ENCODE measurements at places on chromosomes 12 and 14.

- DNase-seq, result no peak
Measured at GRCh38 chr12:51924551-51925319, 17.4 kb downstream of the ACVRL1 start.

- DNase-seq, result no peak
Measured at GRCh38 chr14:35112641-35113040, 9.1 kb downstream of the PPP2R3C start.

DNA sequence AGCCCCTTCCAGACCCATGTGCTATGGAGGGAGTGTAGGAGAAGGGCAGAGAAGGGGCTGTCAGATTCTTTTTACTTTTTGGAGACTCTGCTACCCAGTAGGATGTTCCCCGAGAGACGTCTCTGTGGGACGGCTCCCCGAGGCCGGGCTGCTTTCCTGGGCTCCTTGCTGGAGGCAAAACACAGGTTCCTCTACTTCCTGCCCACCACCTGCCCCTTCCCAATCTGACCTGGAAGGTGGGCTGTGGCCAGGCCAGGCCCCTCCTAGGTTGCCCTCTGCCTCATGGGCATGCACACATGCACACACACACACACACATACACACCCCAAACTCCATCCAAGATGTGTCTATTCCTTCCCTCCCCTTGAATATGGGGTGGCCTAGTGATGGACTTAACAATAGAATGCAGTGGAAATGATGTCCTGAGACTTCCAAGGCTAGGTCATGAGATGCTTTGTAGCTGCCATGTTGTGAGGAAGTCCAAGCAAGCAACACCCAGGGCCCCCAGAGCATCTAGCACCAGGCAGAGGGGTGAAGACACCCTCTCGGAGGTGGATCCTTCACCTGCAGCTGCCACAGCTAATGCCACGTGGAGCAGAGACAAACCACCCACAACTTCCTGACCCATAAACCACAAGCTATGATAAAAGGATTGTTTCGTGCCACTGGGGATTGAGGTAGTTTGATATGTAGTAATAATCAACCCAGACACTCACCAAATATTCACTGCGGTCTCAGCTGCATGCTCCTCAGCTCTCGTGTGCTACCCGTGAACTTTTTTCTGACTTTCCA lies 1.6 kb upstream of the ASB2 start:
- DNase-seq, result no peak

DNA sequence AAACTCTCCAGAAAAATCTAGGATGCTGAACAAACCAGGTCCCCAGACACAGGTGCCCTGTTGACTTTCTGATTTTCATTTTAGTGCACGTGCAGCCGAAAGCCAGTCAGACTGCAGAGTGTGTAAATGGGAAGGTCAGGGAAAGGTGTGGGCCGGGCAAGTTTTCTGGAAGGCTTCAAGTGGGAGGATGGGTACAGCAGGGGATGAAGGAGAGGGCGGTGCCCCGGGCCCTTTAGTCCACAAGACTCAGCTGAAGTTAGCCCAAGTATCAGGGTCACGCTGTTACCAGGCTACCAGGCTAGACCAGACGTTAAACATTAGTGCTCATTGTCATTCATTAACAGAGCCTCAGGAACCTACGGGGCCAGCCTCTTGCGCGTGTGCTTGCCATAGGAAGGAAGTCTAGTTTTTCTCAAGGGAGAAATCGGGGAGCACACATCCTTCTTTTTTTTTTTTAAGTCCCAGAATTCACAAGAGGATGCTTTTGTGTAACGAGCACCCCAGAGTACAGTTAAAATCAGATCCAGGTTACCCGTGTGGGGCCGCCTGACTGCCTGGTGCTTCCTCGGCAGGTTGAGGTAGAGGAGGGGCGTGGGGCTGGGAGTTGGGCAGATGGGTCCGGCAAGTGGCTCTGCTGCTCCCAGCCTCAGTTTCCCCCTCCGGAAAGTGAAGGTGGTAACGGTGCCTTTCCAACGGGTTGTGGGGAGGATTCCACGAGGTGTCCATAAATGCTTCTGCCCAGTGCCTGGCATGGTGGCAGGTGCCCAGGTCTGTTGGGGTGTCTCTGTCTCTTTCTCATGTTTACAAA lies 19.1 kb downstream of the BCL7A start:
- no peak for DNase-seq

GRCh38 chr14:106538201-106538600 lies 1011.8 kb downstream of the TMEM121 start:
- DNase-seq, result no peak

- DNase-seq, result no peak
Measured at GRCh38 chr14:100709289-100710284, 17.1 kb upstream of the DLK1 start.

DNA sequence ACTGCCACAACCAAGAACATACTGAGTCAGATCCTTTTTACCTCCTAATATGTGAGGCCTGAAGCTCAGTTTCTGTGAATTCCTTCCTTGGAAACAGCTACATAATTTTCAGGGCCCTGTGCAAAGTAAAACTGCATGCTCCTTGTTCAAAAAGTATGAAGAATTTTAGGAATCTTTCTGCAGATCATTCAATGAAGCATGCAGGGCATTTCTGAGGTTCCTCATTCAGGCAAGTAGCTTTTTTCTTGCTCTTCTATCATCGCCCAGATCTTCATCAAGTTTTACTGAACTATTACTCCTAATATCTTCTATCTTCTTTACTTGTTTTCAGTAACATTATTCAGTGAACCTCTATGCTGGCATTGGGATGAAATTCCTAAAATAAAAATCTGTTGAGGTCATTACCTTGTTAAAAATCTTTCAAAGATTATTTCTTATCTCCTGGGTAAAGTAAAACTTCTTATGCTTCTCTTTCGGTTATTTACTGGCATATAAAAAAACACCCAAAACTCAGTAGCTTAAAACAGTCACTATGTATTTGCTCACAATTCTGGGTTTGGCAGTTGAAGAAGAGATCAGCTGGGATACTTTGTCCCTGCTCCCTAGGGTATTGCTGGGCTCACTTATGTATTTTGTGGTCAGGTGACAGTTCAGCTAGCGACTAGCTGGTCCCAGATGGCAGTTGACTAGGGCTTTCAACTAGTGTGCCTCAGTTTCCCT lies 42.6 kb upstream of the KRR1 start:
- no peak for DNase-seq

GRCh38 chr14:77529213-77529612 lies 30.6 kb upstream of the ISM2 start:
- no peak for DNase-seq

- DNase-seq, result no peak
Measured at GRCh38 chr12:121784460-121784859, 9.0 kb downstream of the RHOF start.

DNA sequence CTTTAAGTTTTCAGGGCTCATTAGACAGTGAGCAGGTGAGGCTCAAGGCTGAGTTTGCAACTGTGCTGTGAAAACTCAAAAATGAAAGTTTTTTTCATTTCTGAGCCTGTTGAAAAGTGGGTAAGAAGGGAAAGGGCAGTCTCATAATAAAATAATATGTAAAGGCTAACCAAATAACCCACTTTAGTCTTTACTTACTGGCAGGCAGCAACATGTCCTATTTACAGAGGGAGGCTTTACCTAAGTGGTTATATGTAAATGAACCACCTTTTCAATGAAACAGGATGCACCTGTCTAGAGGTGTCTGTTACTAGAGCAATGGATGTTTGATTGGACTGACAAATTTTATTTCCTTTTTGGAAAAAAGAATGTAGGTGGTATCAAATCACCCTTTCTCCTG lies 158.0 kb downstream of the ETV6 start:
- DNase-seq, result no peak
